Endothelial cell of umbilical vein (primary cell): ENCODE measurements at places on chromosomes 3 and 15. TPM values are rescaled to one million over a fixed set of nuclear protein-coding genes. Genes with fewer than 3 reads are reported as not detected.

RHOV gene
- total RNA-seq = 0.18 and 0.20 TPM in 2 replicates

SCAANT1 gene
- total RNA-seq = not detected in 2 replicates

ADAMTS9 gene
- 22.6 and 23.9 TPM in 2 replicates for total RNA-seq

PLOD2 gene
- total RNA-seq = 193 and 228 TPM in 2 replicates

SRGAP3 gene
- total RNA-seq = not detected in 2 replicates

SLC6A11 gene
- total RNA-seq = not detected in 2 replicates

BBX gene
- total RNA-seq = 35.6 and 43.4 TPM in 2 replicates

MEGF11 gene
- total RNA-seq = not detected in 2 replicates

KBTBD12 gene
- total RNA-seq = not detected in 2 replicates

MEX3B gene
- 18.2 and 22.6 TPM in 2 replicates for total RNA-seq

CASR gene
- not detected in 2 replicates for total RNA-seq

RFTN1 gene
- total RNA-seq = 43.3 and 45.1 TPM in 2 replicates

APBA2 gene
- 11.1 and 12.7 TPM in 2 replicates for total RNA-seq

CPEB1 gene
- not detected in 2 replicates for total RNA-seq

ERC2 gene
- total RNA-seq = 15.5 and 17.8 TPM in 2 replicates

LRTM1 gene
- total RNA-seq = not detected in 2 replicates

CLDN16 gene
- total RNA-seq = not detected in 2 replicates

PLA2G4B gene
- total RNA-seq = 4.0 and 5.6 TPM in 2 replicates

LRRC15 gene
- not detected in 2 replicates for total RNA-seq

NR2E3 gene
- total RNA-seq = 0.25 and 0.38 TPM in 2 replicates

OR5K2 gene
- not detected in 2 replicates for total RNA-seq

IGF2BP2 gene
- 122 and 130 TPM in 2 replicates for total RNA-seq

AAGAB gene
- 38.0 and 42.6 TPM in 2 replicates for total RNA-seq

PIERCE2 gene
- total RNA-seq = 1.9 and 2.3 TPM in 2 replicates

NOX5 gene
- total RNA-seq = 0.07 TPM in 1 of 2 replicates, not detected in the other

DGKG gene
- total RNA-seq = not detected in 2 replicates

FBXL2 gene
- 21.7 and 26.9 TPM in 2 replicates for total RNA-seq
